ENCODE measurements at places on chromosomes 2 and 18.

DNA sequence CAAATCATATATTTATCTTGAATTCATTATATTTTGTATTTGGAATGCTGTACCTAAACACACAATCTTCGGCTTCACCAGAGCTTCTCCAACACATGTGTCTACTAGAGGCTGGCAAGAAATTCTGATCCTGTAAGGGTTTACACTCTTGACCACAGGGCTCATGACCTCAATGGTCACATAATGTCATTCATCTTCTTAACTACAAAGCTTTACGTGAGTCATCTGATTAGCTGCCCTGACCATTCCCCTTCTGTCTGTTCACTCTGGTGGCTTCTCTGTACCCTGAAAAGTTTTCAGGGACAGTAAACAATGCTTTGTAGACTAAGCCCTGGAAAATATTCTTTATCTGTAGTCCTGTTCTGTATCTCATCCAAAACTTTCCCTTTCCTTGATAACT lies 423.9 kb downstream of the CMPK2 start:
- no peak for DNase-seq
- H3K4me3 ChIP-seq, result no peak overlapping the region
- H3K27me3 ChIP-seq, result no peaks in the 10 kb centered on the region
- no peak overlapping the region for H3K27ac ChIP-seq
- no peaks in the 10 kb centered on the region for H3K4me1 ChIP-seq

- peaks cover 9% of the 10 kb centered on the region for H3K27me3 ChIP-seq
- H3K4me3 ChIP-seq, result no peak overlapping the region
Observed at GRCh38 chr2:226215902-226216503, 583.6 kb downstream of the IRS1 start.

DNA sequence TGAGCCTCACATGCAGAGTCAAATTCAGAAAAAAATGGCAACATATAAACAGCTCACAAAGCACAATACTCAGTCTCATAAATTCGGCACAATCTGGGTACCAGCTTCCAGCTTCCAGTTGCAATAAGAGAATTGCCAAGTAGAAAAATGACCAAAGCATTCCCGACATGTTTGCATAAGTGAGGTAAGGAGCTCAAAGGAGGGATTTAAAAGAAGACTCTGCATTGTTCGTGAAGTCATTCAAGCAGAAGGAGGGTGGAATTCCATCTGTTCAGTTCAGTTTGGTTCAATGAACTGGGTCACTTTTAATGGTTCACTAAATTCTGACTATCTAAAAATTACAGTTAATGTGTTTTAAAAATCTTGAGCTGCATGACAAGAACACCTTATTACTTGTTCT lies 106.7 kb upstream of the KLHL14 start:
- no peak overlapping the region for H3K27ac ChIP-seq
- no peak for DNase-seq
- H3K27me3 ChIP-seq, result no peaks in the 10 kb centered on the region
- no peak overlapping the region for H3K4me3 ChIP-seq
- peaks cover 51% of the 10 kb centered on the region for H3K4me1 ChIP-seq

GRCh38 chr2:231612109-231612455 lies 19.4 kb downstream of the TEX44 start:
- no peak for DNase-seq
- H3K4me1 ChIP-seq, result peaks cover 62% of the 10 kb centered on the region
- H3K27ac ChIP-seq, result peak overlapping the region; percentile 99
- H3K4me3 ChIP-seq, result no peak overlapping the region

Measured in stimulated activated naive B cell treated with anti-CD40 and anti-IgM and Interleukin-4, amounts not matched to agents 10 μg/mL and 1 μg/mL and 100 μg/mL, for 72 hours (primary cell).